Activated CD8-positive, alpha-beta memory T cell treated with anti-CD3 and anti-CD28 coated beads for 48 hours (primary cell): ENCODE measurements at places on chromosomes 16 and 17.
A peak's percentile ranks its signal among the peaks of the same experiment; 100 is the strongest.

- DNase-seq, result no peak
Observed at GRCh38 chr16:81946206-81946605, 65.1 kb downstream of the SDR42E1 start.

DNA sequence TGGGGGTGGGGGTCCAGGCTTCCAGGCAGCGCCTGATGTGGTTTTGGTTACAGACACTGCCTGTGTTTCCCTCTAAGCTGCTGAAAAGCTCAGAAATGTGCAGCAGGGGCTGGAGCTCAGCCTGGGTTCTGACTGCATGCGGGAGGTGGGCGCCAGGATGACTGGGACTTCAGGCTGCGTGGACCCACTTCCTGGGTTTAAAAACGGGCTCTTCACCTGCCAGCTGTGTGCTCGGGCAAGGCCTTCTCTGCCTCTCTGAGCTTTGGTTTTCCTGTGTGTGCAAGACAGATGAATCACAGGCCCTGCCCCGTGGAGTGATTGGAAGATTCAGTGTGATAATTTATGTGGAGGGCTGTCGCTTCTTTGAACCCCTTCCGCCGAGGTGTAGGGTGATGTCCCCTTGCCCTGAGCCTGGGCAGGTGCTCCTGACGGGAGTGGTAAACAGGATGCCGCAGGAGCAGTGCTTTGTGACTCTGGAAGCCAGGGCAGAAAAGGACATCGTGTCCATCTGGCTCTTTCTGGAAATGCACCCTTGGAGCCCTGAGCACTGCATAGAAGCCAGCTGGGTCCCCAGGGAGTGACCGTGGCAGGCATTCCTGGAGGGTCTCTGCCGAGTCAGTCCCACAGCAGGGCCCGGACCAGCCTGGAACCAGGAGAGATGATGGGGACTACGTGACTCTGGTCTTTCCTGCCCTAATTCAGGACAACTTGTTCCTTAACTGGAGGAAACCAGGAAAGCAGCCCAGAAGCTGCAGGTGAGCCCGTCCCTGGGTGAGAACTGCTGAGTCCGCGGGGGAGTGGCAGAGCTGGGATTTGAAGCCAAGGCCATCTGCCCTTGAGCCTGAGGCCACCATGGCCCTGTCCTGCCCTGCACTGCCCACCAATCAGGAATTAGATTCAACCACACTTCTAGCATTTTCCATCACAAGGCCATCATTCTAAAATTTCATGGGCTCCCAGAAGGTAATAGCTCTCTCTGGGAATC, 28.5 kb upstream of the SLC7A5 start:
- DNase-seq, result peak; percentile 46

DNA sequence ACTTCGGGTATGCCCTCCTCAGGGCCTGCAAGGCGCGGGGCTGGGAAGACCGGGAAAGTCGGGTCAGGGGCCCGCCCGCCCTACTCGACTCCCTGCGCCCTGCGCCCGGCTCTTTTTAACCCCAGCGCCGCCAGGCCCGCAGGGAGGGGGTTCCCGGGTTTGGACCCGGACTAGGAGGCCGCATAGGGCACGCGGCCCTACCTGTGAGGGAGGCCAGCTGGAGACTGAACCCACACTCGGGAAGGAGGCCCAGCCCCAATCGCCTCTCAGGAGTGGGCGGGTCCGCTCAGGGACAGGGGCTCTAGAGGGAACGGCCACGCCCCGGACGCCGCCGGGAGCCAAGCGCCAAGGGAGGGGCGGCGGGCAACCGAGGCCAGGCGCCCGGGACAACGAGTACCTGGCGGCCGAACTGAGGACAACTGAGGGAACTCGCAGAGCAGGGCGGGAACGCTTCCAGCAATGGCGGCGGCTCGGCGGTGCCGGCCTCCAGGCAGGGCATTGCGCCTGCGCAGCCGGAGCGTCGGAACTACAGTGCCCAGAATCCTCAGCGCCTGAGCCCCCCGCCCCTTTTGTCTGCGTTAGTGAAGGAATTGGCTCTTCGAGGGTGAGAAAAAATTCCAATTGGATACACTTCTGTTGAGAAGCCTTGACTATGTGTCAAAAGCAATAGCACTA, at the start of gene ZNF624:
TSS of gene ZNF624 (minus strand) at position 484 of the 675 bp plus-strand sequence.
- peak; percentile 73 for DNase-seq

DNA sequence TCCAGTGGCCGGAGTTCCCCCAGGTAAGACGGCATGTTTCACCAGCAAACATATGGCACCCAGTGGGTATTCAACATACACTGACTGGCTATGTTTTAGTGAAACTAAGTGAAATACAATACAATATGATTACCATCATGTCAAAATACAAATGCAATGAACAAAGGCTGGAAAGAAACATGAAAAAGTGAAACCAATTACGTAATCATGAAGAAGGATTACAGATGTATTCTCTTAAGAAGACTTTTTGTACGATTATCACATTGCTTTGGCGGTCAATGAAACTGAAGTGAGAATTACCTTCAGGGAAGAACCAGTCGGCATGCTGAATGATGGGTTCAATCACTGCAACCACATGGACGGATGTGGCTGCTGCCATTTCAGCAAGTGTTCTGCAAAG, 71.7 kb downstream of the ARHGAP17 start:
- DNase-seq, result no peak

- no peak for DNase-seq
Observed at GRCh38 chr16:56163938-56164337, 27.4 kb upstream of the GNAO1 start.

DNA sequence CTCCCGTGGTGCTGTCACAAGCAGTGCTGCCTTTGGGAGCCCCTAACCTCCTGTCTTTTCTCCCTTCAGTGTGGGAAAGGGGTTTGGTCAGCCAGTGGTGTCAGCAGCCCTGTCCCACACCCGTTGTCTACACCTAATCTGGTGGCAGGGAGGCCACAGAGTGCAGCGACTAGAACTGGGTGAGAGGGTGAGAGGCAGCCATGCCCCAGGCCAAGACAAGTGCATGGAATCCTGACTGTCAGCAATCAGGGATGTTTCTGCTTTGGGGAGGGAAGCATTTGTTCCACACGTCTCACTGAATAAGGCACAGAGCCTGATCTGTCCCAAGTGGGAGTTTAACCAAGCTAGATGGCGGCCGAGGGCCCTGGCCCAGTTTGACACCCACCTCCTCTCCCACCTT, 1.4 kb upstream of the ZNF267 start:
- DNase-seq, result no peak
